ENCODE measurements at places on chromosomes 7 and 10. TPM values are rescaled to one million over a fixed set of nuclear protein-coding genes. Genes with fewer than 3 reads are reported as not detected.

Gene WNT8B
- 0.14 TPM for total RNA-seq

Gene FBXL13
- 3.8 TPM for total RNA-seq

Gene BLVRA
- 42.3 TPM for total RNA-seq

Gene HYAL4
- total RNA-seq, result 0.05 TPM

Gene DYNC1I1
- 2.5 TPM for total RNA-seq

Gene OR6V1
- not detected for total RNA-seq

- H3K4me3 ChIP-seq, result no peak overlapping the region
- peaks cover 43% of the 10 kb centered on the region for H3K4me1 ChIP-seq
- no peaks in the 10 kb centered on the region for H3K27me3 ChIP-seq
- no peak for DNase-seq
Measured at GRCh38 chr10:3808689-3809199, 23.7 kb upstream of the KLF6 start.

GRCh38 chr7:783556-784490 lies 48.5 kb upstream of the SUN1 start:
- no peak overlapping the region for H3K27ac ChIP-seq
- no peak for DNase-seq
- H3K4me3 ChIP-seq, result no peak overlapping the region
- peaks cover 32% of the 10 kb centered on the region for H3K36me3 ChIP-seq
- H3K27me3 ChIP-seq, result no peaks in the 10 kb centered on the region

DNA sequence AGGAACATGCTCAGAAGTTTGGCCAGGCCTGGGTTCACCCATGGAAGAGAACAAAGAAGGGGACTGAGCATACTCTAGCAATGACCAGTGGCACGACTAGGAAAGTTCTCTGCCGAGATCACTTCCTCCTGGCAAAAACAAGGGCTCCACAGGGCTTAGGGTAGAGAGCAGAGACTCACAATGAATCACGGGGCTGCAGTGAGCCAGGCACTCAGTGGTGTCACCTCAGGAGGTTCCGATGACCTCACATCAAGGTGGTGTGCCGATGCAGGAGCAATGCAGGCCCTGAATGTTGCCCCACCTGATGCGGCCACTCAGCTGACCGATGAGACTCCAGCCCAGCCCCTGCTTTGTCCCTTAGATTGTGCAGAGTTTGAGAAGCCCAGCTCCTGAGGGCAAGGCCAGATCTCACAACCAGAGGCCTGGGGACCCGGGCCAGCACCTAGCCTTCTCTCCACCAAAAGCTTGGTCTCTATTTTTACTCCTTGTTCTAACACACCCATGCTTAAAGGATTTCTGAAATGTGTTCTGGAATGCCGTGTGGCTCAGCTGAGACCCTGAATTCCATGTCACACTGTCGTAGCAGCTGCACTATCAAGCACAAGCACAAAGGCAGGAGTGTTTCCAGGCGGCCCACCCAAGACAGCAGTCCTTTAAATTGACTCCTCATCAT lies 60.9 kb downstream of the COBL start:
- H3K4me1 ChIP-seq, result no peaks in the 10 kb centered on the region
- no peaks in the 10 kb centered on the region for H3K27me3 ChIP-seq
- no peak for DNase-seq
- no peak overlapping the region for H3K4me3 ChIP-seq

DNA sequence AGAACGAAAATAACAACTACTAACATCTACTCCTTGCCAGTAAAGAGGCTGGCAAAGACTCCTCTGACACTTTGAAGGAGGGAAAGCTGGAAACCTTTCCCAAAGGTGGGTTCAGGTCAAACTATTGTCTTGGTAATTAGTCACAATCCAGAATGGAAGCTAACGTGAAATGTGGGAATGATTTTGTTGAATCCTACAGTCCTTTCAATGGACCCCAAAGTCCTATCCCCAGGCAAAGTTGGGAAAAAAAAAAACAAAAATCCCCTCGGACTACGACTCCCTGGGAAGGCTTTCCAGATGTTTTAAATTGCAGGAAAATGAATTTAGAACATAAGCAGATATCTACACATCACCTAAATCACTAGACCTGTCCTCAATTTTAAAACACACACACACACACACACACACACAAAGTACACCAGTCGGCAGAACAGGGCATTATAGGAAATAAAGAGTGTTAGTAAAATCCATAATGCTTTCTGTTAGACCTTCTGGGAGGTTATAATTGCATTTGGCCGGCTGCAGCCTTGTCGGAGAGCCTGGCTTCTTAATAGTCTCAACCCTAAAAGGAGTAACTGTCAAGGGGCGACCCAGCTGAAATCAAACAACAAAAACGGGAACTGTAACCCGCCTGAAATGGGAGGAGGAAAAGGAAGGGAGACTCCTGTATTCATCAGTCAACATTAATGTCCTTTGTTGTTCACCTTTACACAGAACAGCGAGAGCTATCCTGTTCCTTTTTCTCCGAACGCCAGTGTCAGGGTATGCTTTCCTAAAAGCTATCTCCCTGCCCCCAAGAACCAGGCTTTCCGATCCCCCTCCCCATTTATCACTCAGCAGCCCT lies 1.5 kb downstream of the DOCK4 start:
- peak overlapping the region; percentile 32 for H3K27ac ChIP-seq
- H3K27me3 ChIP-seq, result peaks cover 19% of the 10 kb centered on the region
- peaks cover 20% of the 10 kb centered on the region for H3K4me1 ChIP-seq
- peak; percentile 8 for DNase-seq

DNA sequence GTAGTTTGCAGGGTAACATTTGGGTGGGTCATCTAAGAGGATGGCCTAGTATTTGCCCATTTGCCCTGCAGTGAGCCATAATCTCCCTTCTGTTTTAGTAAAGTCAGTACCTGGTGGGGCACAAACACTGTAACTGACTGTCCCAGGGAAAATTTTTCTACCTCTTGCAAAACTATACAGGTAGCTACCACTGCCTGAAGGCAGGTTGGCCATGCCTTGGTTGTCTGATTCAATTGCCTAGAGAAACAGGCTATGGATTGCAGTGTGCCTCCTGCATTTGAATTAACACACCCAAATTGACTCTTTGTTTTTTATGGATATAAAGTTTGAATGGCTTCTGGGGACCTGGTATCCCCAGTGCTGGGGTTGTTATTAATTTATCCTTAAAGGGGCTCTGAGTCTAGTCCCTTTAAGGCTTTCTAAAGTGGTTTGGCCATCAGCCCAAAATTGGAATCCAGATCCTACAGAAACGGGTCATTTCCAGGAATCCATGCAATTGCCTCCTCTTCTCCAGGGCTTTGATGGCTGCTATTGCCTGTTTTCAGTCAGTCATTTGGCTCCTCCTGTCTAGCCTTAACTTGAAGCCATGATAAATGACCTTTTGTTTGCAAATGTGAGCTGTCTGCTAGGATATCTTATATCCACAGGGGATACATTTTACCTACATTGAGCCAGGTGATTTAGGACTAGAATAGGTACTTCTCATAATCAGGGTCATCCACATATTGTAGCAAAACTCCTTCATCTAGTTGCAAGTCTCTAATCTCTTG lies 89.1 kb downstream of the STRA8 start:
- H3K4me1 ChIP-seq, result no peaks in the 10 kb centered on the region
- no peaks in the 10 kb centered on the region for H3K27me3 ChIP-seq
- DNase-seq, result no peak
- no peak overlapping the region for H3K4me3 ChIP-seq
- H3K27ac ChIP-seq, result no peak overlapping the region

DNA sequence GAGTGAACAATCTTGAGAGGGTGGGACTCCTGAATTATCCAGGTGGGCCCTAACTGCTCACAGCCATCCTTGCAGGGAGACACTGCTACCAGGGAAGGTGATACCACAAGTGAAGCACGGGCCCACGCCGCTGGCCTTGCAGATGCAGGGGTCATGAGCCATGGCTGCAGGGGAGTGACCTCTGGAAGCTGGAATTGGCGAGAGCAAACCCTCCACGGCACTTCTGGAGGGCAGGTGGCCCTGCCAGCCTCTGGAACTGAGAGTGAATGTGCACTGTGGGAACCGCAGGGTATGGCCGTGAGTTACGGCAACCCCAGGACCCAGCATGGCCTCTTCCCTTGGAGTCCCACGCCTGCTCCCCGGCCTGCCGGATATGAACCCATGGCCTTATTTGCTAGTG lies 37.5 kb downstream of the STK32C start:
- no peak overlapping the region for H3K27ac ChIP-seq
- no peaks in the 10 kb centered on the region for H3K4me1 ChIP-seq
- no peak overlapping the region for H3K4me3 ChIP-seq
- no peak for DNase-seq
- no peaks in the 10 kb centered on the region for H3K36me3 ChIP-seq
- H3K27me3 ChIP-seq, result no peaks in the 10 kb centered on the region

DNA sequence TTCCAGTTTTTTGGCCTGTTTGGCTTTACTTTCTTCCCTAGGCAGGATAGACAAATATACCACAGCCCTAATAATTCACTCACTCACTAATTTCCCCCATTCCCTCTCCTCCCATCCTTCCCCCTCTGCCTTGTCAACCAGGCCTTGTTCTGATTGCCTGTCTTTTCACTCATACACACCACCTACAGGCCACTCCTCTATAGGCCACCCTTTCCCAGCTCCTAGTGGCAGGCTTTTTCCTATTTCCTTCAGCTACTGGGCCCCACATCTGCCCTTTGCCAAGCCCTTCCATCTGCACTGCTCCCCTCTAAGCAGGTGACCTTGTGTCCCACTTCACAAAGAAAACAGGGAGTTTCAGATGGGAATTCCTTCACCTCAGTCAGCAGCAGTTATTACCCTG lies 59.8 kb upstream of the MSRB2 start:
- H3K4me1 ChIP-seq, result no peaks in the 10 kb centered on the region
- no peak overlapping the region for H3K4me3 ChIP-seq
- no peak overlapping the region for H3K27ac ChIP-seq
- no peak for DNase-seq

DNA sequence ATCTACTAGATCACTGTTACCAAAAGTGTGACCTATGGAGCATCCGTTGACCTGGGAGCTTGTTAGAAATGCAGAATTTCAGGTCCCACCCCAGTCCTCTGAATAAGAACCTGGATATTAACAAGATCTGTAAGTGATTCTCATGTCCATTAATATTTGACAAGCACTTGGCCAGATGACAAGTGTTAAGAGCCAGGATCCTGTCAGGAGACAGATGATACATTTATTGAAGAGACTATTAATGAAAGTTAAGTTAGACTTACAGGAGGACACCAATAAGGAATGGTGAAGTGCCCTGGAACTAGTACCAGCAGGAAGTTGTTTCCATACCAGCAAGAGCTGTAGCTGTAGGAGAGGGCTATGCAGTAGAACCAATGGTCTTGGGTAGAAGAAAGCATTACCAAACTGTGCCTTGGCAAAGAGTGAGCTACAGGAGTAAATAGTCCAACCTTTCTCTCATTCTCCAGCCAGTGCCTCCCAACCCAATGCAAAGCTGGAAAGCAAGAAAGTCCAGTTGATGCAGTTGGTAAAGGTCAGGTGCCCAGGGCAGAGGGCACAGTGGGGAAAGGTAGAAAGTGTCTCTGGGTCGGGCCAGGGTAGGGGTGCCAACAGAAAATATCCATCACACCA lies 35.3 kb upstream of the ADD3 start:
- no peak overlapping the region for H3K27ac ChIP-seq
- DNase-seq, result no peak
- H3K4me3 ChIP-seq, result no peak overlapping the region
- H3K27me3 ChIP-seq, result no peaks in the 10 kb centered on the region

GRCh38 chr10:125041856-125042506 lies 100.1 kb downstream of the ZRANB1 start:
- no peaks in the 10 kb centered on the region for H3K36me3 ChIP-seq
- no peak for DNase-seq
- no peak overlapping the region for H3K27ac ChIP-seq
- no peaks in the 10 kb centered on the region for H3K27me3 ChIP-seq
- H3K4me1 ChIP-seq, result no peaks in the 10 kb centered on the region
- H3K4me3 ChIP-seq, result no peak overlapping the region

GRCh38 chr7:112371701-112372100 lies 78.6 kb upstream of the IFRD1 start:
- H3K4me3 ChIP-seq, result no peak overlapping the region
- no peak overlapping the region for H3K27ac ChIP-seq
- H3K36me3 ChIP-seq, result no peaks in the 10 kb centered on the region
- no peak for DNase-seq

Measured in thymus (tissue), 14 donors.